LNCaP clone FGC (cell line): ENCODE measurements at places on chromosomes 2 and 18.

- no peak for DNase-seq
These were observed 37.4 kb downstream of the TTC32 start for GRCh38 chr2:19864381-19864780.

GRCh38 chr2:222146488-222146887 lies 152.3 kb downstream of the PAX3 start:
- no peak for DNase-seq

DNA sequence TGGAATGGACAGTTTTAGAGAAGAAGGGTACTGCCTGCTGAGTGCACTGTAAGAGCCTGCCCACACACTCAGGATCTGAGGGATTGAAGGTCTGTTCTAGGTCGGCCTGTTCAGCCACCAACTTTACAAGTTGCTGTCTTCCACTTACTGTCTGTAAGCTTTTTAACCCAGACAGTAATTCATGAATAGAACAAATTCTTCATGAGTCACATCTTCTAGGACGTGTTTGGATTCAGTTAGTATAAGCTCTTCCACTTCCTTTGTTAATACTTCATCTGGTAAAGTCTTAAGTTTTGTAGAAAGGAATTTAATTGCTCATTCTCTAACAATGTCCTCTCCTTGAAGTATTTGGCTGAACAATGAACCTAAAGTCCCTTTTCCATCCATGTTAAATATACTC lies 74.6 kb downstream of the PDE11A start:
- DNase-seq = no peak

DNA sequence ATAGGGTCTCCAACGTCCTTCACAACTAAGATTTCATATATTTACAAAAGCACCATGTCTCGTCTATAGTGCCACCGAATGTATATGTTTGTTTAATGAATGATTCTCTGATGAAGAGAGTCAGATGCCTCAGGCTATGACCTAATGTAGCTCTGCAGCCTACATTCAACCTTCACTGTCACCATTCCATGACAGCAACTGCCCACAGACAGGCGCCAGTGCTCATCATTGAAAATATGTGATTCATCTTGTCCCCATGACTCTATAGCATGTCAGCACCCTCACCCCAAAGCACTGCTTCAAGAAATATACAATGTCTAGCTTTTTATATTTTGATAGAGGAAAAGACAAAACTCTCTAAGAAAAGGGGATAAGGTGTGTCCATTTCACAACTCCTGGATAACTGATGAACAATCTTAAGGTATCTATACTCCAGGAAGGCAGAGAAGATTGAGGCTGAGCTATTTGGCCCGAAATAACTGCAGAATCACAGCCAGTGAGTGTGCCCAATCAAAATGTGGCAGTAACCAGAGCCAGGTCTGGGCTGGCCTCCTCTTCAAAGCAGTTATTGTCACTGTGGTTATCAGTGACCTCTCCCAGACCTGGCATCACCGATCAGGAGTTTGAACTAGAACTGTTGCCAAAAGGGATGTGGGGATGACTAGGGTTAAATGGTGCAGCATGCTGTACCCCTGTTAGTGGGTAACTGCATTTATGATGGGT lies 246.6 kb downstream of the SETBP1 start:
- DNase-seq = no peak

GRCh38 chr18:32908424-32908805 lies 135.6 kb upstream of the KLHL14 start:
- DNase-seq = no peak

- DNase-seq = no peak
These were observed 164.8 kb upstream of the ACVR2A start for GRCh38 chr2:147679955-147680531.

DNA sequence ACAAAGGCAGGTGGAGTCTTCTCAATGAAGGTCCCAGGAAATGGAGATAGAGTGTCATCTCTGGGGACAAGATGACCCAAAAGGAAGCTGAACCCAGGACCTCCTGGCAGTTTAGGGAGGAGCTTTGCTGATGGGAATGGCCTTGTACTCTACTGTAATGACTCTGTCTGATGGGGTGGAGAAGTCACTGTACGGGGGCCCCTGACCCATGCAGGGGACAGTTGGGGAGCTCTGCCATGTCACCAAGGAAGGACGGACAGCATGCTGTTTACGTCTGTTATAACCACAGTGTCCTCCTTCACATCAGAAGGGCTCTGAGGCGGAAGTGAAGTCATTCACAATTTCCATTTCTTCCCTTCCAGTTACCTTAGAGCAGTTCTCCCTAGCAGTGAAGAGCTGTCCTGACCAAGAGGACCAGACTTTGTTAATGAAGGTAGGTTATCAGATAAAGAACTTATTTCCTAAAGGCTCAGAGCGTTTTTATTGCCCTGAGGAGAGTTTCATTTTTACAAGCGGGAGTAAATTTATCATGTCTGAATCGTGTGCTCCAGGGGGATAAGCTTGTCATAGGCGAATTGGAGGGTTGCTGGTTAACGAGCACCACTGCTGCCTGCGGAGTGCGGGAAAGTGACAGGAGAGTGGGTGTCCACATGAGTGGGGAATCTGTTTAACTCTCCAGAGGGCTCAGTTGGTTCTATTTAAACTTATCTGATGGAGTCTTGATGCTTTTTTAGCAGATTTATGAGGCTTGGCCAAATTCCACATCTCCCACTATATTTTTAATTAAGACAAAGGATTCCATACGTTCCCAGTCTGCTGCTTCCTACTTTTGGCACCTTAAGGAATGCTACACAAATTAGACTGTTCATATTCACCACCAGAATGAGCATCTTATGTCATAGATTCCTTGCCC lies 71.6 kb upstream of the BCL2L11 start:
- no peak for DNase-seq

- no peak for DNase-seq
These were observed 685.6 kb upstream of the NXPH2 start for GRCh38 chr2:139465789-139466188.

DNA sequence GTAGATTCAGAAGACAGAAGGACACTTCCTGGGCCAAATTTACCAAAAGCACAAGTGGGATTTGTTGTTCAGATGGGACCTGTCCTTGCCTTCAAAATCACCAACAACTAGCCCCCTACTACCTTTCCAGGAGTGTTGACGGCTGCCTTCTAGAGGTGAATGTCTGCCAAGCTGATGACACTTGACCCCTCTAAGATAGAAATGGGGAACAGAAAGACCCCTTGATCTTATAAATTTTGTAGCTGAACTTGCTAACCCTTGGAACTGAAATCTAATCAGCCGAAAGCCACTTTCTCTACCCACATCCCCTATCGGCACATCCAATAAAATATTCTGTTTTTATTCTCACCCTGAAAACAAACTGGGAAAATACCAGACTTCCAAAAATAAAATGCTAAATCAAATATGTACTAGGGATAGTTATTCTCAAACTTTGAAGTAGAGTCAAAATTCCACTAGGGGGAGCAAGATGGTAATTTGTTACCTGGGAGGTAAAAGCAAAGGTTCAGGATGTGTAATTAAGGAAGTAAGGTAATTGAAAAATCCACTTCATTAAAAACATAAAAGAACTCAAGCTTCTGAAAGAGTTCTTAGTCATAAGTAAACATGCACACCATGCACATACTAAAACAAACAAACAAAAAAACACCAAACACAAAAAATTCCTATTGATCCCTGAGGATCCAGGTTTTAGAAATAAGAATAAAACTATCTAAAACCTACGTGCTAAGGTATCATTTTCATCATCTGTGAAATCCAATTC lies 119.2 kb downstream of the ANKRD44 start:
- no peak for DNase-seq

GRCh38 chr18:70468861-70469547 lies 180.2 kb downstream of the SOCS6 start:
- no peak for DNase-seq

GRCh38 chr2:216110620-216111019 lies 1.5 kb downstream of the XRCC5 start:
- no peak for DNase-seq

DNA sequence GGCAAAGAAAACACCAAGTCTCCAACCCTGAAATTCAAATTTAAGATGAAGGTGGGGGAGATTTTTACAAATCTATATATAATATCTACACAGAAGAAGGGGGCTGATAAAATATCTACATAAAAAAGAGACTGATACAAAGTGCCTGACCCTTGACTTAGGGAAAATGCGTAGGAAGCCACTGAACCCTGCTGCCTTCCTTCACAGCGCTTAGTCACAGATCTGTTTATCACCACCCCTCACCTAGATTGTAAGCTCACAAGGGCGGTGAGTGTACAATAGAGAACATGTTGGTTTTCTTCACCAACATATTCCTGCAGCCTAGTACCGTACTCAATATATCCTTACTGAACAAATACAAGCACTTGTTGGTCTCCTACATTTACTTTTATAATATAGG lies 54.3 kb downstream of the NOL10 start:
- no peak for DNase-seq

- DNase-seq = no peak
These were observed 26.9 kb upstream of the PDCL3 start for GRCh38 chr2:100535855-100536254.

GRCh38 chr2:197700960-197701359 lies 4.2 kb upstream of the MARS2 start:
- DNase-seq = no peak

DNA sequence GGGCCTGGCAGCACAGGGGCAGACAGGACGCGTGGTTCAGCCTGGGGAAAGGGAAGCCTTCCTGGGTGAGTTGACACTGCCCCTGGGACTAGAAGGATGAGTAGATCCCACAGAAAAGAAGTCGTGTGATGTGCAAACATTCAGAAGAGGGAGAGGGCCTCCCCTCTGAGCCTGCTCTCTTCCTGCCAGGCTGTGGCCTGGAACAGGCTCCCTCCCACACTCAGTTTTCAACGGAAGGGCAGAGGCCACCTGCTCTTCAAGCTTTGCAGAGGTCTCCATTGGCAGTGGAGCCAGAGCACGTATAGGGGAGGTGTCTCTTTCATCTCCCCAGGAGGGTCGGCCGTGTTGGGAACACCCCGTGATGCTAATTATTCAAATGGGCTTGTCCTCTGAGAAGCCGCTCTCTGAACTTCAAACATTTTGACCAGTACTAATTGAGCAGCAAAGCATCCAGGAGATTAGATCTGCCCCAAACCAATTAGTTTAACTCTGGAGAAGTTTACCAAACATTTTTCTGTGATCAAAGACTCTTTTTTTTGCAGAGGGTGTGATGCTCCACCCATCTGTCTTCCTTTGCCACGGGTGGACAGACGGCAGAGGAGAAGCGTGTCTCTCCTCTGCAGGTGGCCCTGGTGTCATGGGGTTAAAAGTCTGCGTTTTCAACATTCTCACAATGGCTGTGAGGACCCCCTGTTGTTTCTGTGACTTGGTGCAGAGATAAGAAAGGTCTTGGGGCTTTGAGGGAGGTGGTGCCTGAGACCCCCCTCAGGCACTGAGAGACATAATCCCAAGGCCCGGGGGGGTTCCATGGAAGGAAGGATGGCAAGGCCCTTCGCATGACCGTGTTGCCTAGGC lies 29.5 kb upstream of the ODC1 start:
- DNase-seq = no peak

- DNase-seq = peak; percentile 79
These were observed 310.8 kb downstream of the ERBB4 start for GRCh38 chr2:212227755-212228154.

GRCh38 chr2:11863103-11863502 lies 116.7 kb downstream of the LPIN1 start:
- no peak for DNase-seq

GRCh38 chr2:188291142-188291616 lies 495 bp upstream of the GULP1 start:
- no peak for DNase-seq

- DNase-seq = no peak
These were observed 23.8 kb downstream of the FBXO41 start for GRCh38 chr2:73260338-73260984.

DNA sequence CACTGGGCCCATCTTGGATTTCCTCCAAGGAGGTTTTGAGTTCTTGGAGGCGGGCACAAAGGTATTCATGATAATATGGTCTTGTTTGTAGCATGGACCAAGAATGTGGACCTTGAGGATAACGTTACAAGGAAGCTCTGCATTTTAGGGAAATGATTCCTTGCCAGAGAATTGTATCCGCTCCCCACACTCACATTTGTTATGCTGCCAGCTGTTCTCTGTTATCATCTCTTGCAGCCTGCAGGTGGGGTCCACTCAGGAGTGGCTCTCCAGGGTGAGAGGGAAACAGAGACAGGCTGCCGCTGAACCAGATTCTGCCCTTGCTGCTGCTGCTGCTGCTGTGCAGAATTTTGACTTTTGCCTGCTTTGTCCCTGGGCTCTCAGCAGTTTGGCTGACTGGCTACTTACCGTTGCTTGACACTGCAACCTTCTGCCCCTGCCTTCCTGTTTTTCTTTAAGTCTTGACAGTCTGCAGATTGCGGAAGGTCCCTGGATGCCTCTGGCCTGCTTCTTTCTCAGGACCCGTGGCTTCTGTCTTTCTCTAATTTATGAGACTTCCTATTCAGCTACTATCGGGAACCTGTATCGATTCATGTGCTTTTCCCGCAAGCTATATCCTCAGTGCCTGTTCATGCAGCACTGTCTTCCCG lies 122.3 kb upstream of the DOCK10 start:
- no peak for DNase-seq

DNA sequence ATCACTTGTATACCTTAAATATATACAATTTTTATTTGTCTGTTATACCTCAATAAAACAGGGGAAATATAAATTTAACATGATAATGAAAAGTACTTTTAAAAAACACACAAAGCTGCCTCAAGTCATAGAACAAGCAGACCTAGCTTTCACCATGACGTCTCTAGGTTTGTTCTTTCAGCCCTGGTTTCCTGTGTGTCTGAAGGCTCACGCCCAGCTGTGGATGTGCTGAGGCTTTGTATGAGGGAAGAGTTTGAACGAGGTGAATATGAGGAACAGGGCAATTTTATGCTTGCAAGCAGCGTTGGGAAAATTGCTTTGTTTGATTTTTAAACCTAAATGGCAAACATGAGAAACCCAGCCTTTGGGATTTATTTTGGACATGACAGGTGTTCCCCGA lies 15.3 kb downstream of the SH3RF3 start:
- DNase-seq = no peak

DNA sequence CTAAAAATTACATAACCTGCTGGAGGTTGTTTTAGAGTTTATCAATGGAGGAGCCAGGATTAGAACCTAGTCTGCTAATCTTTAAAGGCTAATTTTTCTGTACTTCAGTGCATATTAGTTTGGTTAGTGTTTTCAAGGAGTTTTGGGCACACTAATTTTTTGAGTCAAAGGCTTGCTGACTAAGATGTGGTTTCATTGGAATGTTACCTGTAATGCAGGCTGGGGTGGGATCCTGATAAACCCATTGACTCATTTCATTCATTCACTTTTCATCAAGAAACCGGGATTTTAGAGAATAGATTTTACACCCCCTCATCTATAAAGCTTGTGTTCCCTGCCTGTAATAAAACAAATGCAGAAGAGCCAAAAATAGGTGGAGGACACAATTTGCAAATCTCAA lies 91.9 kb upstream of the IL1R2 start:
- DNase-seq = no peak
